ENCODE measurements at places on chromosomes 4 and X. TPM values are rescaled to one million over a fixed set of nuclear protein-coding genes. Genes with fewer than 3 reads are reported as not detected.

Gene CXCL11
- not detected for total RNA-seq

Gene MAGEA1
- not detected for total RNA-seq

Gene PI4K2B
- total RNA-seq = 22.9 TPM

Gene SHROOM3
- 27.6 TPM for total RNA-seq

Gene SLC6A14
- total RNA-seq = not detected

Gene TKTL2
- under 0.01 TPM for total RNA-seq

Gene SSX1
- not detected for total RNA-seq

Gene TRIM61
- 1.7 TPM for total RNA-seq

Gene ZNF827
- 9.1 TPM for total RNA-seq

Gene HSD17B13
- not detected for total RNA-seq

Gene FAM236B
- not detected for total RNA-seq

Gene KANTR
- total RNA-seq = 11.0 TPM

Gene MTMR8
- 0.43 TPM for total RNA-seq

Gene ASB9
- total RNA-seq = 2.6 TPM

Gene UGT2B10
- not detected for total RNA-seq

Gene ARHGAP36
- total RNA-seq = not detected

Gene TLR6
- total RNA-seq = 2.3 TPM

Gene HELQ
- 11.6 TPM for total RNA-seq

Gene SULT1B1
- under 0.01 TPM for total RNA-seq

Gene DRD5
- total RNA-seq = not detected

Gene STATH
- total RNA-seq = not detected

Gene XAGE2
- not detected for total RNA-seq

Gene ARMCX1
- total RNA-seq = 41.9 TPM

Gene CXCL5
- total RNA-seq = 0.32 TPM

Gene DNAJB14
- total RNA-seq = 36.4 TPM

Gene KLB
- total RNA-seq = not detected

Gene MTTP
- total RNA-seq = not detected

Gene BDH2
- total RNA-seq = 54.8 TPM

Gene XAGE1B
- total RNA-seq = 0.32 TPM

Gene PAGE1
- not detected for total RNA-seq

Gene MAGEA9B
- under 0.01 TPM for total RNA-seq

Gene GPC3
- total RNA-seq = 0.32 TPM

All from fibroblast of villous mesenchyme (primary cell).